Astrocyte (in vitro differentiated cells and primary cell): ENCODE measurements at places on chromosomes 4 and X.
A peak's percentile ranks its signal among the peaks of the same experiment; 100 is the strongest.

GRCh38 chr4:117545039-117545438, 459.7 kb upstream of the TRAM1L1 start:
- DNase-seq = peak; percentile 2

DNA sequence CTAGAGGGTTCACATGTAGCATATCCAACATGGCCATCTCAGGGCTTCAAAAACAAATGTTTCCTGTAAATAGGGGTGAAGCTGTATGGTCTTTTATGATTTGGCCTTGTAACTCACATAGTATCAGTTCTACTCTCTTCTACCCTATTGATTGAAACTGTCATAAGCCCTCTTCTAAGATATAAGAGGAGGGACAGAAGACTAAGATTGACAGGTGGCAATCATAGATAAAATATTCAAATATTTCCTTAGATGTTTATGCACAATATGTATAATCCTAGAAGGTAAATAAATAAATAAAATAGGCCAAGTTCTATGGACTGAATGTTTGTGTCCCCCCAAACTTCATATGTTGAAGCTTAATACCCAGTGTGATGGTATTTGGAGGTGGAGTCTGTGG, 6.9 kb upstream of the BEX3 start:
- DNase-seq = no peak

- DNase-seq = no peak
These were observed 41.1 kb upstream of the PDK3 start for GRCh38 chrX:24423960-24424359.

GRCh38 chr4:147513952-147514351, 33.1 kb downstream of the EDNRA start:
- no peak for DNase-seq

GRCh38 chr4:185552254-185552653, 16.9 kb upstream of the PDLIM3 start:
- no peak for DNase-seq

DNA sequence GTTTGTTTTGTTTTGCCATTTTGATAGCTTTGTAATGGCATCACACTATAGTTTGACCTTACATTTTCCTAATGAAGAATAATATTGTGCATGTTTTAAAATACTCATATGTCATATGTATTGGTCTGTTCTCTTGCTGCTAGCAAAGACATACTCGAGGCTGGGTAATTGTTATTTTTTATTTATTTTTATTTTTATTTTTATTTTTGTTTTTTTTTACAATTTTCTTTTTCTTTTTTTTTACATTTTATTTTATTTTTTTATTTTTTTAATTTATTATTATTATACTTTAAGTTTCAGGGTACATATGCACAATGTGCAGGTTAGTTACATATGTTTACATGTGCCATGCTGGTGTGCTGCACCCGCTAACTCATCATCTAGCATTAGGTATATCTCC, 104.6 kb upstream of the GRID2 start:
- no peak for DNase-seq

DNA sequence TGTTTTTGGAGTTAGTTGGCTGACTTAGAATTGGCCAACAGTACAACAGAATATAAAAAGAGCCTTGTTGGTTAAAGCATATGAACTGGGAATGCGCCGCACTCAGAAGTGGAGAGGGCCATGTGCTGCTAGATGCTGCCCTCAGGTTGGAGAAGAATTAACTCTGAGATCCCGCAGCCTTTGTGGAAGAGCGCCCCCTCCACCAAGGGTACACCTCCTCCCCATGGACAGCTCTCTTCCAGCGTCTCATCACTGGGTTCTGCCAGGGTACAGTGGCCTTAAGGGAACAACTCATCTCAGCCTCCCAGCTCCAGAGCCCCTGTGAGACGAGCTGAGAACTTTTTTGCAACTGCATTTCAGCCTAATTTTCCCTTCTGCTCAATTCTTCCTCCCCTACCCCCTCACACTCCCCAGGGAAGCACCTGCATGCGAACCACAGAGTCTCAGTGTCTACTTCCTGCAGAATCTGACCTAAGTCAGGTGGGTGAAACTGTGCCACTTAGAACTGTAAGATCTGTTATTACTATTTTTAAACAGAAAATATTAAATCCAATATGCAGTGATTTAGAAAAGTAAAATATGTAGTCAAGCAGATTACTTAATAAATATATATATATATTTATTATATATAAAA, 380.6 kb downstream of the RAB28 start:
- DNase-seq = no peak

DNA sequence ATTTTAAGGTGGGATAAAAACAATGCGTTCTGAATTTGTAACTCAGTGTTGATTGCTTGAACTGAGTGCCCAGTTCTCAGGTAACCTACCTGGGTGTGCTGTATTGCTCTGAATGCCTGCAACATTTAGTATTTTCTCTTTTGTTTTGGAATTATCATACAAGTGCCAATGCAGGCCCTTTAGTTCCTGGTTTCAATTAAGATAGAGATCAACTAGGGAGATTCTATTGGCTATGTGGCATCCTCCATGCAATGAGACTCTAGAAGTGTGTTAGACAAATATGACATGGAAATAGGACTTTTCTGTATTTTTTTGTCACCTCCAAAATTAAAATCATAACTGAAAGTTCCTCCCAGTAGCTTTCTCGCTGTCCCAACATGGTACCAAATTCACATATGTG, 438.7 kb upstream of the IGFBP7 start:
- no peak for DNase-seq

DNA sequence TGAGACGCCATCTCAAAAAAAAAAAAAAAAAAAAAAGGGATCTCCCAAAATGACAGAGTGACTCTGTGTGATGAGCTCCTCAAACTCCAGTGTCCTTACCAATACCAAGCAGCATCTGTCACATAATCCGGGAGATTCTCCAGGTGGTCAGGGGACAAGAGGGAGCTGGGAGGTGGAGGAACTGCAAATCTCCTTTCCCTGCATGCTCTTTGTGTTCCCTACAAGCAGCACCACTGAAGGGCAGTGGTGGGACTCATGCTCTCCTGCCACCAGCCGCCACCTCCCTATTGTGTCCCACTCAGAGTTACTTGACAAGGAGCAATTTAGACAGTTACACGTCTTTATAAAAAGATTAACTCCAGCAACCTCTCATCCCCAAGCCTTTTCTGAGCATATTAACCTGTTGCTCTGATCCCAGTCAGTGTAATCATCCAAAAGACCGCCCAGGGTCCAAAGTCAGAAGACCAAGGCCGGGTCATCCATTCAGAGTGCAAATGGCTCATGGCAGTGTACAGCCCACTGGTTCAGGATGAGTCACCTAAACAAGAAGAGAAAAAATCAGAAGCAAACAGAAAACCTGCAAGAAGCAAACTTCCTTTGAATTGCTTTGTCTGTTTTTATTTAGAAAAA, 23.6 kb downstream of the MGST2 start:
- no peak for DNase-seq

- no peak for DNase-seq
These were observed 118.3 kb upstream of the ATOH1 start for GRCh38 chr4:93710101-93710846.

- DNase-seq = no peak
These were observed 930 bp upstream of the SLITRK4 start for GRCh38 chrX:143636831-143637230.

GRCh38 chr4:71382900-71383560, 44.2 kb downstream of the SLC4A4 start:
- no peak for DNase-seq

DNA sequence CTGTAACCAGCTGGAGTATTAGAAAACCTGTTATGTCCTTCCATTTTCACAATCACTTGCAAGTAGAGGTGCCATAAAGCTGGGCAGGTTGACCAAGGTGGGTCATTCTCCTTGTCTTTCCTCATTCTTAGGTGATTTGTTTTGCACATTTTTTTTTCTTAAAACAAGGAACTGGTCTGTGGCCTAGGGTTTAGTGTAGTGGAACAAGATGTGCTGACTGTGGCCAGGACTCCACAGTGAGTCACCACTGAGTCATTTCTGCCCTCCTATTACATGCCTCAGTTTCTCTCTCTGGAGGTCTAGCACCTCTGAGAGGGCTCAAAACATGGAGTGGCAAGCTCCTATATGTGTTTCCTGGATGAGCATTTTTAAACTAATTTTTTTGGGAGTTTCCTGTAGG, 355.9 kb downstream of the GPM6A start:
- DNase-seq = no peak

- no peak for DNase-seq
These were observed 20.2 kb upstream of the GATB start for GRCh38 chr4:151781026-151781425.

- no peak for DNase-seq
These were observed at the start of gene UGT2B17 for GRCh38 chr4:68576272-68577125. TSS of gene UGT2B17 (minus strand) at chr4:68576322. CDS start at chr4:68568484, 7,838 bp downstream.

- no peak for DNase-seq
These were observed 294.9 kb downstream of the BCOR start for GRCh38 chrX:39802908-39803307.

DNA sequence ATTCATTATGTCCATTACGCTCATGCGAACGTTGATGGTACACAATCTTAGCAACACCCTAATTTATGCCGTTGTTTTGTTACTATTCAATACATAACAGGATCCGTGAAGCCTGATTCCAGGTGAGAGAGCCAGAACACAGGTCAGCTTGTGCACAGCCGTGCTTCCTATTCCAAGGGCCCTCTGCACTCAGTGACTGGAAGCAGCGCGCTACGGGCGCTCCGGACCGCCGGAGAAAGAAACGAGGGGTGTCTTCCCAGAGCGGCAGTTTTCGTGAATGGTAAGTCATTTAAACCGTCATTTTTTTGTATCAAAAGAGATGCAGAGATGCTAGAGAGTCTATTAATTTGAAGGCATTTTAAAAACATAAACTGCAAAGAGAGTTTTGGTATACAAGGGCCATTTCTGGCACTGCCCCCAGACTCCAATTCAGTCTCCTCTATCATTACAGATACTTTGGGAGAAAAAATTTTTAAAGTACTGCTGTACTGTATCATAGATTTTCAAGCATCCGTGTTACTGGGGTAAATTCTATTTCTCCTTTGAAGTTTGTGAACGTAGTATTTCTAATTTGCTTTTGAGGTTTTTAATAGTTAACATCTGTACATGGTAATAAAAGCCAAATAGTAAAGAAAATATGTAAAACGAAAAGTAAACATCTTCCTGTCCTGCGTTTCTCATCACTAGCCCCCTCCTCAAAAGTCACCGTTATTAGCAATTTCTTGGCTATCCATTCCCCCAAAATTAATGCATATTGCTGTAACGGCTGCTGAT, 6.6 kb downstream of the SLC25A5 start:
- no peak for DNase-seq

- no peak for DNase-seq
These were observed 202.6 kb upstream of the LEF1 start for GRCh38 chr4:108371282-108371681.

DNA sequence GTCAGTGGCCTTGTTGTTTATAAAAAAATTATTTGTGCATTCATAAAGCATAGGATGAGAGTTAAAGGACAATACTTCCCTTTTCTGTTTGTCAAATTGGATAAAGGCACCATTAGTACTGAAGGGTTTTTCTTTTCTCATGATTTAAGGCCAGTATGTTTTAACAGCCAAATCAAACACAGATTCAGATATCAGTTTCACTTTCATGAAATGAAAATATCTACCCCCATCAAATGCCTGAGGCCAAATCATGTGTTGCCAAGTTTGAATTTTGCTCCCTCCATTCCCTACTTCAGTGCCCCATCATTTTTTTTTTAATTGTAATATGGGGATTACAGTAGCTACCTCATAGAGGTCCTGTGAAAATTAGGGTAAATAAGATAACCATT, 745.9 kb downstream of the RPA4 start:
- DNase-seq = no peak
